Forelimb muscle (tissue), 1 donor: ENCODE measurements at places on chromosomes 3 and 15. TPM values are rescaled to one million over a fixed set of nuclear protein-coding genes. Genes with fewer than 3 reads are reported as not detected.

Gene AGTR1
- polyA plus RNA-seq: 26.2 TPM

Gene TMEM207
- polyA plus RNA-seq: not detected

Gene ZNF385D
- 26.2 TPM for polyA plus RNA-seq

Gene ISLR2
- polyA plus RNA-seq: 7.3 TPM

DNA sequence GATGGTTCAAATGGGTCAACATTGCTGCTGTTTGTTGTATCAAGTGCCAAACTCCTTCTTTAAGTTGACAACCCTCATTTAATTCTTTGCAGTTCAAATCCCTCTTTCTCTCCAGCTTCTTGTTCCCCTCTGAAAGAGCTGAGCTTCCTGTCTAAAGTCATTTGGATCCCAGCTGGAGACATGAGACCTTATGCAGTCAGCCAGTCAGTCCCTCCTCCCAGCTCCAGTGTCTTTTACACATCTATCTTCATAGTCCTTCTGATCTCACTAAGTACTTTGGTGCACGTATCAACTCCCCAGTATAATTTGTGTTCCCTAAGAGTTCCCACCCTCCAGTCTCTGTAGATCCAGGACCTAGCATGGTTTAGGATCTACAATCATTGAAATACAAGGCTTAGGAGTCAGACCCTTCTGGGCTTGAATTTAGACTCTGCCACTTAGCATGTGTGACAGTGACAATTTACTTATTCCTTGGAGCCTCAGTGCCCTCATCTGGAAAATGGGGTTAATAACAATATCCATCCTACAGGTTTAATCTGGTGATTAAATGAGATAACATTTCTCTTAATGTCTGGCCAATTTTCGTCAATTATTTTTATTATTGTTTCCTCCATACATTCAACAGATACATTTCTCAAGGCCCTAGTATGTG is 102.8 kb upstream of the SEMA6D start:
- DNase-seq: no peak

DNA sequence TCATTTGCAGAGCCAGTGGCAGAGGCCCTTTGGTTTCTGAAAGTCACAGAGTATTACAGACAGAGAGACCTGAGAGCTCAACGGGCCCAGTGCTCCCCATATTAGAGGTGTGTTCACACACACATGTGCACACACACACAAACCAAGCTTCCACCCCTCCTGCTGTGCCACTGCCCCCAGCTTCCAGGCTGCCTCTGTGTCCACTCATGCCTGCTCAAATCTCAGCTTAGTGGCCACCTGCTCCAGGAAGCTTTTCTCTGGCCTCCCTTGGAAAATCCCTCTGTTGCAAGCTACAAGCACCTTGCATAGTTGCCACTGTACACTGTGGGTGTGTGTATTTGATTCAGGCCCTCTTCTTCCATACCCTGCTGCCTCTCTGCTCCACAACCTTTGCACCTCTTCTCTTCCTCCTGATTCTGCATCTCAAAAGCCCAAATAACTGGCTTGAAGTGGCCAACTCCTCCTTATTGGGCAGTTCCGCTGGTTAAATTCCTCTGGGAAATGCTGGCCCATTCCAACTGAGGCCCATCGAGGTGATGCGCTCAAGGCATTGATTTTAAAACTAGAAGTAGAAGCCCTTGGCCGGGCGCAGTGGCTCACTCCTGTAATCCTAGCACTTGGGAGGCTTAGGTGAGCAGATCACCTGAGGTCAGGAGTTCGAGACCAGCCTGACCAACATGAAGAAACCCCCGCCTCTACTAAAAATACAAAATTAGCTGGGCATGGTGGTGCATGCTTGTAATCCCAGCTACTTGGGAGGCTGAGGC is 23.0 kb downstream of the MESD start:
- DNase-seq: no peak

DNA sequence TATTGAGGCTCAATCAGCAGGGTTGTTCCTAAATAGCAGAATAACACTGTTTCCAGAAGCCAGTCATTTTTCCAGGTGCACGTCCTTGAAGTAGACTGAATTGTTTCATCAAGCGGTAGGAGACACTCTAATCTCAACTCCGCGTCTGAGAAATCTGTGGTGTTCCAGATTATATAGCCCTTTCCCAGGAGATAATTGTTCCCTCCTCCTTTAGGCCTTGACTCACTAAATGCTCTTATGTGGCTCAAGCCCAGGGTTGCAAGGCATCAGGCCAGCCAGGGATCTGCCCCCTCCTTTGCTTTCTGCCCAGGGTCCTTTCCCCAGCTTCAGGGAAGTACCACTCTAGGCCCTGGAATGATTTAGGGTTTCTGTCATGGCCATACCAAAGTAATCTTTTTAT is 5.7 kb upstream of the HLTF start:
- DNase-seq: no peak

DNA sequence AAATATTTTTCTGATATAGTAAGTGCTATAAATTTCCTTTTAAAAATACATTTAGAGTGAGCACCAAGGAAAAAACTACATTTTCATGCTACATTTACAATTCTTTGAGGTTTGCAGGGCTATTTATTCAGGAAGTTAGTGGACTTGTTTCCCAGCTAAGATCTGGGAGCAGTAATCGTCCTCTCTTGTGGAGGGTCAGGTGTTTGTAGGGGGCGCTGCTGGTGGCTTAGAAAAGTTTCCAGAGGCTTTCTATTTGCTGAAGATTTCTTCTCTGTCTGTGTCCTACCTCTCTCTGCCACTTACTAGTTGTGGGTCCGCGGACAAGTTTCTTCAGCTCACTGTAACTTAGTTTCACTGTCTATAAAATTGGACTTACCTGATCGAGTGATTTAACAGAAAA is 163.9 kb downstream of the PEX5L start:
- no peak for DNase-seq

- no peak for DNase-seq
Measured at GRCh38 chr3:167502401-167502800, 28.6 kb upstream of the SERPINI2 start.

GRCh38 chr15:55632434-55632833 is 44.3 kb upstream of the PYGO1 start:
- DNase-seq: no peak

GRCh38 chr3:50675179-50676030 is 678 bp downstream of the DOCK3 start:
- DNase-seq: no peak

DNA sequence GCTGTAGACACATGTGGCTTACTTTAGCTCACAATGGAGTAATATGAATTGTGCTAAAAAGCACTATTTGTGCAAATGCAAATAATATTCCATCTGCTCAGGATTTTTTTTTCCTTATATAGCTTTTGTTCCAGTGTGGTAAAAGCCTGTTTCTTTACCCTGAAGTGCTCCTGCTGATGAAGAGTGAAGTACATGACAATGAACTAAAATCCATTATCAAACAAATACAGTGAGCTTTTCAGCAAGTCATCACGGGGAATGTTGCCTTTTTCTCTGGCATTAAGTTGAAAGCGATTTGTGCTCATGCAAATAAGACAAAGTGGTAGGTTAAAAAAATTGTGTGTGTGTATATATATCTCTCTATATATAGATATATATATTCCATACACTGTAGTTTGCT is 28.6 kb upstream of the CCDC39 start:
- DNase-seq: no peak

DNA sequence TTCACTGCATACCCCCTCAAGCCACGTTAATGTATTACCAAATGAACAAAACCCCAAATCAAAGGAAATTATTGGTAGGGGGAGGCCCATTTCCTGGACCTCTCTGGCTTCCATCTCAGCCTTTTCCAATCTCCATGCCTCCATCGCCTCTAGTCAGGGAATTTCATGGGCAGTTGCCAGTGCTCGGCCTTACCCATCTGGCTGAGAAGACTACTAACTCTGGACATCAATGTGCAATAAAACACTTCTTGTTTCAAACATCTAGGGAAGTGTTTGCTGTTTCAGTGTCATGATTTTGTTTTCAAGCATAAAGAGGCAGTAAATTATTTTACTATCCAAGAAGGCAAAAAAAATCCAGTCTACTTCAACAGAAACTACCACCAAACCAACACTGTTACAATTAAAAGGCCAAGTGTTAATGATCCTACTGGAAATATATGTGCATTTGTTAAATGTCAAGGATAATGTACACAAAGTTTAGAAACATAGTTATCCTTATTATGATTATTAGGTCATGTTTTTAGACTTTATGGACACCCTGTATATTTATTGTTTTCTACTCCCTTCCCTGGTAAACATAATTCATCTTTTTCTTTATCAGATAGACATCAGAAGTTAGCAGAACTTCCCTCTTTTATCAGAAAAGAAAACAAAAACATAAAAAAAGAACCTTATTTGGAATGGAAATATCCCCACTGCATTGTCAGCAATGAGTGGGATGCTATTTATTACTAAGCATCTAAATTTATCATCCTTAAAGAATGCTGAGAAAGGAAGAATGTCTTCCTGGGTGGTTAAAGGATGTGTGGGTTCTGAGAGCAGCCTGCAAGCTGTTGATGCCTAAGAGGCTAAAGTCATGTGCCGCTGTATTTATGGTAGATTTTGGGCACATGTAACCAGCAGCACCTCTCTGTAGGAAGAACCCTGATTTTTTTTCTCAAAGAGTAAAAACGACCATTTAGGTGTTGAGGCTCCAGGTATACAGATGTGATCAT is 15.2 kb downstream of the LDHAL6B start:
- no peak for DNase-seq

DNA sequence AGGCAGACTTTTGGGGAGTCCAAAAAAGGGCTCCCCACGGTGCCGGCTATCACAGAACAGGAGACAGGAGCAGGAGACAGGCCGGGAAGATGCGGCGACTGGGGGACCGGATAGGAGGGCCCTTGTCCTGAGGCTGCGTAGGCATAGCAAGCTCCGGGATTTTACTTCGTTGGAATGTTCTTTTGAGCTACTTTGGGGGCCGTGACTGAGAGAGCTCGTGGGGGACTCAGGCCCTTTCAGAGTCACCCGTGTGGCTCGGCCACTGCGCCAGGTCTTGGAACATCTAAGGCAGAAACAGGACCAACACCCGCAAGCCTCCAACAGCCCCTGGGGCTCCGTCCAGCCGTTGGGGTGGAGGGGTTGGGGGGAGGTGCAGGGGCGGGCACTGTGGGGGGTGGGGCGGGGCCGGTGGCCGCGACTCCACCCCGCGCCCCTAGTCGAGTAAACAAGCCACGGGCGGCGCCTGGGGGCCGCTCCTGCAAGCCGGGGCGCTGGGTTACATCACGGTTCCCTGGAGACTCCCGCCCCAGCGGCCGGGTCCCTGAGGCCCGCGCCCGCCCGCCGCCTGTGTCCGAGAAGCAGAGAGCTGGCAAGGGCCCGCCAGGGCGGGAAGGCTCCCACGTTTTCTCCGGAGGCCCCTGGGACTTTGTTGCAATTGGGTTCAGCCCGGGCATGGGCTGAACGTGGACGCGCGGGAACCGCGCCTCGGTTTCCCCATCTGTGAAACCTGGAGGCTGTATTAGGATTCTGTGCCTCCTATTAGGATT is 23.3 kb upstream of the C15orf39 start:
- DNase-seq: no peak

DNA sequence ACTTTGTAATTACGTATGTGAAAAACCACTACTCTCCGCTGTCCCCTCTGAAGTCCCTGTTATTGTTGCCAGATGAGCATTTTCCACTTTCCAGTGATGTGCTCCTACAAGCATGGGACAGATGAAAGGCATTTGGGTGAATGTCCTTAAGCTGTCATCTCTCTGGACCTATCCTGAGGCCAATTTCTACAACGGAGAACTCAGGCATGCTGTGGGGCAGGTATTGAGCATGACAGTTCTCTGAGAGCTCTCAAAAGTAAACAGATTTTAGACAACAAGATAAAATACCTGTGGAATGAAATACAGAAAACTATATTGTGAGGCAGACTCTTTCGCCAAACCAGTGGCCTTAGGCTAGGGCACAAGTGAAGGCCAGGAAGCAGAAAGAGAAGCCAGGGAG is 656.5 kb upstream of the NR2F2 start:
- DNase-seq: no peak

GRCh38 chr15:23467110-23467600 is 20.1 kb upstream of the GOLGA6L2 start:
- DNase-seq: no peak

DNA sequence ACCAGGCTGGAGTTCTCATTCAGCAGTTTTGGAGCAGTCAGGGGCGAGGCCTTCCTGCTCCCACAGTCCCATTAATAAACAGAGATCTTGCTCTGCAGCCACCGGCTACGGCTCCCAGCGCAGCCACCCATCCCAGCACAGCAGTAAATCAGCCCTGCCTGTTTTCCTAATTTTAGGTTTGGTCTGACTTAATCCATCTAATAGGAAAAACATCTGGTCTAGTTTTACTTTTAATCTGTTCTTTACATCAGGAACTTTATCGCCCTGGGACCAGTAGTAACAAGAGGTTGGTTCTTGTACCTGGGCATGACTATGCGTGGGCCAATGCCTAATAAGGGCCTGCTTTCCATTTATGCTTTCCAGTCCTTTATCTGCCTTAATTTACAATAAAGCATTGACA is 264.0 kb upstream of the DPH6 start:
- DNase-seq: no peak

DNA sequence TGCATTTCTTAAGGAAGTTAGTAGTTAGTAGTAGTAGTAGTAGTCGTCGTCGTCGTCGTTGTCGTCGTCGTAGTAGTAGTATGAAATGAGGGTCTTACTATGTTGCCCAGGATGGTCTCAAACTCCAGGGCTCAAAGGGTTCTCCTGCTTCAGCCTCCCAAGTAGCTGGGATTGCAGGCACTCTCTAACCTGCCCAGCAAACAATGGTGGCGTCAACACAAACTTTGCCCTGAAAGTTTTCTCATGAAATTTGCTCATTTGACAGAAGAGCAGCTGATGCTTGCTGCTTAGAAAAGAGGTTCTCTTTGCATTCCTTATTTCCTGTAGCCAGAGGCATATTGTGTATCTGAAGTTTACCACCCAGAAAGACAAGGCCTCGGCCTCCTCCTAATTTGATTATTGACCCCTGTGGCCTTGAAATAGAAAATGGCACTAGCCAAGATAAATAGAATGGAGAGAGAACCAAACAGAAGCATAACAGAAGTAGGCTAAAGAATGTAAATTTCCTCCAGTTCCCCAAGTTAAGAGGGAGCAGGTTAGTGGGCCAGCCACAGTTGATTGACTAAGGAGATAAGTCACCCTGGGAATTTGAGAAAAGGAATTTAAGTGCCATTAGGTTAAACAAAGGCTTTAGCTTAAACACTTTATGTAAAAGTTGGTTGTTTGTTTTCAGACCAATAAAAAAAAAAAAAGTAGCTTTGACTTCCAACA is 166.2 kb upstream of the ROBO2 start:
- DNase-seq: no peak
